Activated CD4-positive, alpha-beta T cell treated with anti-CD3 and anti-CD28 coated beads, Interleukin-2, amount 10 ng/mL, durations not matched to agents 7 days and 5 days (primary cell): ENCODE measurements at places on chromosomes 2 and 18.

- H3K27ac ChIP-seq, result no peak overlapping the region
- H3K27me3 ChIP-seq, result peaks cover 16% of the 10 kb centered on the region
- H3K36me3 ChIP-seq, result no peaks in the 10 kb centered on the region
Measured at GRCh38 chr18:54947091-54947490, 12.2 kb downstream of the CCDC68 start.

DNA sequence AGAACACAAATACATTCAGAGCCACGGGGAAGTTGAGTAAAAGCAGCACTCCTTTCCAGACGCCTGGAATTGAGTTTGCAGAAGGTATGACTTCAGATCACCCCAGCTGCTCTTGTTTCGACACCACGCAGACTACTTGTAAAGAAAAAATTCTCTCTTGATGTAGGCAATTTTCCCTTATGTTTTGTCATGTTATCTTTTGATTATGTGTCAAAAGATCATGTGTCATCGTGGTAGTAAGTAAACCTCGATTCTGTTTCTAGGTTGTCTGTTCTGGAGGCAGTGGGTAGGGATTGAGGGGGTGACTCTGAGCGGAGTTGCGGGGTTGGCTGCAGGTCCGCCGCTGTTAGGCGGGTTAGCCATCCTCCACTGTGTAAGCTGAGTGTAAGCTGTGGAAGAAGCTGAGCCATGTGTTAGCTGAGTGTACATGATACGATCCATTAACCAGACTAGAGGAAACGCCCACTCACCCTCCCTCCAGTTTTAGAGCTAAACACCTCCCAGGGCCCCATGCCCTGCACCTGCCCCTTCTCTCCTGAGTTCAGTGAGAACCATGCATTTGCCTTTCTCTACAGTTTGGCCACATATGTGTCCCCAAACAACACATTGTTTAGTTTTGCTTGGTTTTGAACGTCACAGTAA, 181.8 kb downstream of the SNTG2 start:
- H3K27ac ChIP-seq, result no peak overlapping the region
- H3K4me1 ChIP-seq, result peaks cover 13% of the 10 kb centered on the region
- no peak overlapping the region for H3K4me3 ChIP-seq
- DNase-seq, result no peak
- peaks cover 9% of the 10 kb centered on the region for H3K27me3 ChIP-seq

DNA sequence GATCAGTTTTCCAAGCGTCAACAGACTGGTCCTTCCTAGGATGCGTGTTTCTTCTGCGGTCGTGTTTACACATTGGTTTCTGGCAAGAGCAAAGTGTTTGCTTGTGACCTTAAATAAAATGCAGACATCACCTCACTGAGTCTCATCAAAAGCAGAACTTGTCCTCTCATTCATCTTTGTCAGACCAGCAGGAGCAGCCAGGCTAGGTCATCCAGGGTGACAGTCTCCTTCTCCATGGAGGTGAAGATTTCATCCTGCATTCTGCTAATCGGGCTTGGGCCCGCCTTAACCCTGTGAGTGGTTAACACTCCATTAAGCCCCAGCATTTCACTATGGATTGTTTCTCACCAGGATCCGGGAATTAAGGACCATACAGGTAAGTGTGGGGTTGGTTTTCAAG, 64.2 kb upstream of the PID1 start:
- H3K4me1 ChIP-seq, result no peaks in the 10 kb centered on the region
- no peak overlapping the region for H3K27ac ChIP-seq
- H3K27me3 ChIP-seq, result no peaks in the 10 kb centered on the region
- H3K36me3 ChIP-seq, result no peaks in the 10 kb centered on the region

DNA sequence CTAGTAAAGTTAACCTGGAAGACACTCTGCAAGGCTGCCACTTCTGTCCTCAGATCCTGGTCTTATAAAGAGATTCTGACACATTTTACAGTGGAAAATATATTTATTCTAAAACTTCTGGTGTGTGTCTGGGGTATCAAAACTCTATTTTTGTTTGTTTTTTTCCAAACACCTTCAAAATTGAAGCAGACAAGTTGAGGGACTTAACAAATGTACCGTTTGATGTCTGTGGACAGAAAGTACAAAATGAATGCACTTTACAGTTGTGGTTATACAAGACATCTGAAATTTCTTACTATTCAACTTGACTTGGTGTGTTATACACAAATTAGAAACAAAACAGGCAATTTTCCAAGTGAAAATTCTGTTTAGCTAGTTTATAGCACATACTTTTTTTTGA, 823.2 kb upstream of the SALL3 start:
- no peak overlapping the region for H3K4me3 ChIP-seq
- H3K27ac ChIP-seq, result no peak overlapping the region
- H3K4me1 ChIP-seq, result no peaks in the 10 kb centered on the region
- H3K27me3 ChIP-seq, result no peaks in the 10 kb centered on the region
- no peaks in the 10 kb centered on the region for H3K36me3 ChIP-seq

DNA sequence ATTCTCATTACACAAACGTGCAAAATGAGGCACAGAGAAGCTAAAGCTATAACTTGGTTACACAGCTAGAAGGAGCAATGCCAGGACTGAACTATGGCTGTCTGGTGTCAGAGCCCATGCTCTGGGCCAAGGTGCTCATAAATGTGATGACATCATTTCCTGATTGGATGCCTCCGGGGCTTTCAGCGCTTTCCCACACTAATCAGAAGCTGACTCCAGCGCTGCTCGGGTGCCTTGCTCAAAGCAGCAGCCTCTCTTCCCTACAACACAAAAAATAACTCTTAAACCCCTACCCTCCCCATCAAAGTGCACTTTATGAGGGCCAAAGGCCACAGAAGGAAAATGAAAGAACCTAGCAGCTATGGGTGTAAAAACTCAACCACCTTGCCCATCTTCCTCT, 90.7 kb downstream of the STK39 start:
- H3K27ac ChIP-seq, result no peak overlapping the region
- H3K4me1 ChIP-seq, result peaks cover 13% of the 10 kb centered on the region
- H3K4me3 ChIP-seq, result no peak overlapping the region
- H3K27me3 ChIP-seq, result no peaks in the 10 kb centered on the region

DNA sequence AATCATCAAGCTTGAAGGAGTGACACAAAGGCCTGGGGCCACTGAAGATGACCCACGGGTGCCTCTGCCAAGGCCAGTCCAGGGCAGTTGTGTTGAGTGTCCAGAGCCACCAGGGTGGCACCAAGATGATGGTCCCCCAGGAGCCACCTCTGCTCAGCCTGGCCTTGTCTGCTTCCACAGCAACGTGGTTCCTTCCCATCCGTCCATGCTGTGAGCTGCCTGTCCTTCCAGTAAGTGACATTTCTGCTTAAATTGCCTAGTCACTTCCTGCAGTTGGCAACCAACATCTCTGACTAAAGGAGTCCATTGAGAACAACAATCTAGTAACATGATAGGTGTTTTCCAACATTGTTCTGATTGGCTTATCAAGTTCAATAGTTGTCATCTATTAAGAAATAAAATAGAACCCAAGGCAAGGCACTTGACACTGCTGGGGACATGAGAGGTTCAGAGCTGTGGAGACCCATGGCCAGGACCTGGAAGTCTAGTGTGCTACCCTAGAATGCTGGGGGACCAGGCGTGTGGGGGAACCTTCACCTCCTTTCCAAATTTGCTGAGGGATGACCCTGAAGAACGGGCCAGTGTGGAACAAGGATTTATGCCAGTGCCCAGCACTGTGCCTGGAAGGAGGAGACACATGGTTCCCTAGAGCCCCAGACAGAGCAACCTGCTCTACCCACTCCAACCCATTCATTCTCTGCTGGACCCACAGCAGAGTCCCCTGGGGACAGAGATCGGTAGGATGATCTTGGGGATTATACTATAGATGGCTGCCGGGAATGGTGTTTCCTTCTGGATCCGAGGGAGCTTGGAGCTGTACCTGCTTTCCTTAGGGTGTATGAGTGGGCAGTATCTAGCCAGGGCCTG, 98.9 kb upstream of the EPC2 start:
- peaks cover 2% of the 10 kb centered on the region for H3K36me3 ChIP-seq
- DNase-seq, result no peak
- H3K27me3 ChIP-seq, result no peaks in the 10 kb centered on the region
- peaks cover 38% of the 10 kb centered on the region for H3K4me1 ChIP-seq
- H3K27ac ChIP-seq, result peak overlapping the region; percentile 66

- no peaks in the 10 kb centered on the region for H3K27me3 ChIP-seq
- no peak for DNase-seq
- H3K27ac ChIP-seq, result no peak overlapping the region
- no peak overlapping the region for H3K4me3 ChIP-seq
Measured at GRCh38 chr18:8380006-8380405, 229.2 kb upstream of the RAB12 start.

- peaks cover 17% of the 10 kb centered on the region for H3K4me1 ChIP-seq
- no peak overlapping the region for H3K4me3 ChIP-seq
- H3K27me3 ChIP-seq, result no peaks in the 10 kb centered on the region
- H3K36me3 ChIP-seq, result peaks cover 53% of the 10 kb centered on the region
Measured at GRCh38 chr2:100571668-100572067, 8.9 kb downstream of the PDCL3 start.

DNA sequence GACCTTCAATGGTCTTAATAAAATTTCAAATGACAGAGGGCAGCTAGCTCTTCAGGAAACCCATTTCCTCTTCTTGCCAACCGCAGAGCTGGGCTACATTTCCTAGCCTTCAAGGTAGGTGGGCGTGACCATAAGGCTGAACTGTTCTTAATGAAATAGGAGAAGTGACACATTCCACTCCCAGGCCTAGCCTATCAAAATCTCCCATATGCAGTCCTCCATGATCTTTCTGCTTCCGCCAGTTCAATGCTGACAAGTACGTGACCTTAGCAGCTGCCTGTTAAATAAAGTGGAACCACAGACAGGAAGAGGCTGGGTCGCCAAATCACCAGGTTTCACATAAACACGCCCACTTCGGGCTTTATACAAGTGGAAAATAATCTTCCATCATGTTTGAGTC, 13.2 kb downstream of the SERPINE2 start:
- DNase-seq, result peak; percentile 74
- no peaks in the 10 kb centered on the region for H3K27me3 ChIP-seq
- peak overlapping the region; percentile 89 for H3K27ac ChIP-seq
- peak overlapping the region; percentile 35 for H3K4me3 ChIP-seq
- peaks cover 46% of the 10 kb centered on the region for H3K4me1 ChIP-seq
- H3K36me3 ChIP-seq, result peaks cover 17% of the 10 kb centered on the region

DNA sequence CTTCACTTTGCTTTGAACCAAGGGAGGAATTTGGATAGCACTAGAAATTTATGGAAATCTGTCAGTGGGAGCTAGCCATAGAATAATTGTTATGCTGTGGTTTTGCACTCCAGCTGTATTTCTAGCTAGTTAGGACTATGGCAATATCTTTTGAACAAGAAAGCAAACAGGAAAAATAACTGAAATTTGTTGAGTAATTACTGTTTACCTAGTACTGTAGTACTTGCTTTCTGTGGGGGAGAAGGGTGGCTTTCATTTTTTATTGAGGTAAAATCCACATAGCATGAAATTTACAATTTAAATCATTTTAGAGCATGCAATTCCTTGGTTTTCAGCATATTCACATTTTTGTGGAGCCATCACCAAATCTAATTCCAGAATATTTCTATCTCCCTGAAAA, 28.4 kb downstream of the MBD5 start:
- H3K27me3 ChIP-seq, result no peaks in the 10 kb centered on the region
- H3K4me3 ChIP-seq, result no peak overlapping the region
- no peak overlapping the region for H3K27ac ChIP-seq
- DNase-seq, result no peak

- no peak overlapping the region for H3K4me3 ChIP-seq
- no peak overlapping the region for H3K27ac ChIP-seq
- peaks cover 2% of the 10 kb centered on the region for H3K36me3 ChIP-seq
- DNase-seq, result no peak
- H3K27me3 ChIP-seq, result no peaks in the 10 kb centered on the region
Measured at GRCh38 chr2:23536326-23536725, 151.3 kb downstream of the KLHL29 start.

- peaks cover 4% of the 10 kb centered on the region for H3K27me3 ChIP-seq
- DNase-seq, result no peak
- H3K4me1 ChIP-seq, result peaks cover 11% of the 10 kb centered on the region
- H3K27ac ChIP-seq, result no peak overlapping the region
- H3K4me3 ChIP-seq, result no peak overlapping the region
Measured at GRCh38 chr18:6270771-6271216, 143.9 kb downstream of the L3MBTL4 start.
